ENCODE measurements at places on chromosomes 1 and 21. TPM values are rescaled to one million over a fixed set of nuclear protein-coding genes. Genes with fewer than 3 reads are reported as not detected.

TLR5 gene
- total RNA-seq = 3.1 TPM

KCNN3 gene
- 3.7 TPM for total RNA-seq

C1orf74 gene
- 3.7 TPM for total RNA-seq

GSTM4 gene
- total RNA-seq = 10.4 TPM

TCHHL1 gene
- total RNA-seq = not detected

SV2A gene
- 2.1 TPM for total RNA-seq

MROH7 gene
- 1.6 TPM for total RNA-seq

CLDN19 gene
- 1.6 TPM for total RNA-seq

PLA2G2C gene
- total RNA-seq = not detected

L1TD1 gene
- not detected for total RNA-seq

MSH4 gene
- total RNA-seq = 1.0 TPM

LAMC2 gene
- total RNA-seq = 0.52 TPM

IFNLR1 gene
- not detected for total RNA-seq

FCGR3B gene
- 2.6 TPM for total RNA-seq

ACOT11 gene
- total RNA-seq = 4.7 TPM

RNU1-2 gene
- total RNA-seq = under 0.01 TPM

Data from skeletal muscle tissue (tissue), 5 donors.